ENCODE measurements at places on chromosomes 13 and 19. TPM values are rescaled to one million over a fixed set of nuclear protein-coding genes. Genes with fewer than 3 reads are reported as not detected.

DNA sequence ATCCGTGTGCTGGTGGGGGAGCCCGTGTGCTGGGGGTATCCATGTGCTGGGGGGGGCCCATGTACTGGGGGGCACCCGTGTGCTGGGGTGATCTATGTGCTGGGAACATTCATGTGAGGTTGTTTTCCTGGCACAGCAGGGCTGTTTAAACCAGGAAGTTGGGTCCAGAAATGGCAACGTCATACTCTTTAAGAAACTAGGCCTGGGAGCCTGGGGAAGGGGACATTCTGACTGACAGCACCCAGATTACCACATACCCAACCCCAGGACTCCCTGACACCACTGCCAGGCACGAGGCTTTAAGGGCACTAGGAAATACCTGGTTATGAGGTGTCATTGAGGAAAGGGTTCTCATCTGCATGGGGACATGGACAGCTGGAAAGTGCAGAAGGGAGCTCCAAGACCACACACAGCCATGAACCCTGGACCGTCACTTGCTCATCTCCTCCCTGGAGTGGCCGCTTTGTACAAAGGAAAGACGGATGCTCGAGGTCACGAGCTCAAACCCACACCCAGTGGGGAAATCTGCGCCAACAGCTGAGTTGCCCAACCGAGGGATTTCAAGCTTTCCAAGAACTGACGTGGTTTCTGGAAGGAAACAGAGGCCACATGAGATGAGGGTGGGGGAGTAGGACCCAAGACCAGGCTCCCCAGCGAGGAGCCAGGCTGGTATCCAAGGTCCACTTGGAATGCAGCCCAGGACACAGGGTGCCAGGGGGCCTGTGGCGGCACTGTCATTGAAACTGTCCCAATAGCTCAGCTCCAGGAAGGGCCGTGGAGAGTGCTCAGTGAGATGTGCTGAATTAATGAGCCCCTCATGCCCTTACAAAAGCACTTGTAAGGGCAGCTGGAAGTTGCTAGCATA is 40.9 kb downstream of the RAB20 start:
- peaks cover 21% of the 10 kb centered on the region for H3K4me1 ChIP-seq
- H3K27me3 ChIP-seq = peaks cover 8% of the 10 kb centered on the region
- H3K36me3 ChIP-seq = no peaks in the 10 kb centered on the region
- H3K27ac ChIP-seq = no peak overlapping the region
- no peak for DNase-seq
- no peak overlapping the region for H3K4me3 ChIP-seq

The ZNF625 gene
- total RNA-seq = 2.0 TPM

DNA sequence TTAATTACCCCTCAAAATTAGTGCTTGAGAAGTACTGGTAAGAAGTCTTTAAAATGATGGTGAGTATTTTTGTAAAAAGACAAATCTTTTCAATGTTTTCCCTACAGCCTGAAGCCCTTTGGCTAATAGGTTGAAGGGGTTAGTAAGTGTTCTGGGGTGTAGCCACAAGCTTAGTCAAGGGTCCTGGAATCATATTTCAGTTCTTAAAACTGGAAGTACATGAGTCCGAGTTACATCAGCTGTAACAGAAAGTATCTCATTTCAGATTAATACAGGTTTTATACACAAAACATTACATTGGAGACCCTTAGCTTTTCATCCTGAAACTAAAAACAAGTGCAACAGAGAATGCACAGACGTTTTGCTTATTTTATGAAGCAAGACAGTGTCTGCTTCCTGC is 52.7 kb upstream of the TEX29 start:
- no peaks in the 10 kb centered on the region for H3K27me3 ChIP-seq
- no peaks in the 10 kb centered on the region for H3K4me1 ChIP-seq
- H3K4me3 ChIP-seq = no peak overlapping the region
- DNase-seq = no peak
- H3K36me3 ChIP-seq = peaks cover 11% of the 10 kb centered on the region

- no peaks in the 10 kb centered on the region for H3K4me1 ChIP-seq
- no peak overlapping the region for H3K4me3 ChIP-seq
- H3K27me3 ChIP-seq = peaks cover 30% of the 10 kb centered on the region
- DNase-seq = no peak
- H3K27ac ChIP-seq = no peak overlapping the region
- H3K36me3 ChIP-seq = no peaks in the 10 kb centered on the region
These were observed 82.8 kb upstream of the MRI1 start for GRCh38 chr19:13681509-13681908.

GRCh38 chr19:1860042-1860775 is 3.2 kb downstream of the KLF16 start:
- no peaks in the 10 kb centered on the region for H3K36me3 ChIP-seq
- peak overlapping the region; percentile 55 for H3K27ac ChIP-seq
- H3K4me1 ChIP-seq = peaks cover 47% of the 10 kb centered on the region
- H3K4me3 ChIP-seq = no peak overlapping the region

The PSG4 gene
- not detected for total RNA-seq

- H3K4me3 ChIP-seq = no peak overlapping the region
- H3K36me3 ChIP-seq = peaks cover 14% of the 10 kb centered on the region
- H3K4me1 ChIP-seq = no peaks in the 10 kb centered on the region
- DNase-seq = no peak
- no peak overlapping the region for H3K27ac ChIP-seq
These were observed 71.0 kb upstream of the SLC15A1 start for GRCh38 chr13:98823442-98823841.

DNA sequence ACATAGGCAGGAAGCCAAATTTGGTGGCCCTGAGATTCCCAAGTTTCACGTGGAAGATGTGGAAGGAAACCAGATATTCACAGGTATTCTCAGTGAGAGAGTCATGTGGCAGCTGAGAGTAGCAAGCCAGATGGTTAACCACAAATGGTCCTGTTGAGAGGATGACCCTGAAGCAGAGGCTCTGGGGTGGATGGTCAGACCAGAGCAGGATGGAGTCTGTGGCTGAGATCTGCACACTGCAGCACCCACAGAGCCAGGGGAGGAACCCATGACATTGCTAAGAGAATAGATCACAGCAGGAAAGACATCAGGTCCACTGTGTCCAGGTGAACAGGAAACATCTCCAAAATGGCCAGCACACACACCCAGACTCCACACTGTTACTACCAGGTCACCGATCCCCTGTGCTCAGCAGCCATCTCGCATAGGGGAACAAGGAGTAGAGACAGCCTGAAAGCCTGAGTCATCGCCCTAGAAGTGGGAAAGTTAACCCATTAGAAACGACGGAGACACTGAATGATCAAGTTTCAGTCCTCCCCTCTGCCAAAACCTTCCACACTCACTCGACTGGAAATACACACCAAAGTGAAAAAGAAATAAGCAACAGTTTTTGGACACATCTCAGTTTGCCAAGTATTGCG is 160.0 kb downstream of the RBM26 start:
- no peak overlapping the region for H3K4me3 ChIP-seq
- H3K4me1 ChIP-seq = no peaks in the 10 kb centered on the region
- H3K27me3 ChIP-seq = peaks cover 6% of the 10 kb centered on the region
- no peak for DNase-seq

GRCh38 chr13:94713561-94714182 is 1.3 kb upstream of the SOX21 start:
- H3K4me1 ChIP-seq = peaks cover 18% of the 10 kb centered on the region
- peaks cover 5% of the 10 kb centered on the region for H3K27me3 ChIP-seq
- no peak overlapping the region for H3K4me3 ChIP-seq
- no peaks in the 10 kb centered on the region for H3K36me3 ChIP-seq
- DNase-seq = no peak
- H3K27ac ChIP-seq = no peak overlapping the region

The KLF2 gene
- 617 TPM for total RNA-seq

DNA sequence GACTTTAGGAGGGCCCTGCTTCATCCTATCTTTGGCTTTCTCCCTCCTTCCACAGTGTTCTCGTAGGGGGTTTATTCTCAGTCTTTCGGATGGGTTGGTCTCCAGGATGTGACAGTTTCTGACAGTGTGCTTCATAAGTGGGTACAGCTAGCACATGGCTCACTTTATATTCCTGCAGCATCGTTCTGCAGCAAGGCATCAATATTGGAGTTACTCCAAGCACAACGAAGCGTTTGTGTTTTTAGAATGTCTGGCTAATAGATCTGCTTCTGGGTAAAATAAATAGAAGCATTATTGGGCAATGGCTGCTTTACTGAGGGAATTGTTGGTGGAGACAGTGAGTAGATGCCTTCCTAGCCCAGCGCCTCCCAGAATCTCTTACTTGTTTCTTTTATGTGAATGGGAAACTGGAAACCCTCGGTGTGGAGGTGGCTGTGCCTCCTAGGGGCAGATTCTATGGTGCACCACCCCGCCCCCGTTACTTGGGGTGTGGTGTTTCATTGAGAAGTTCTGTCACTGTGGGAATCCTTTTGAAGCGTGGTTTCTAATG is 2.0 kb downstream of the FARP1 start:
- H3K27me3 ChIP-seq = peaks cover 36% of the 10 kb centered on the region
- no peaks in the 10 kb centered on the region for H3K36me3 ChIP-seq
- H3K4me3 ChIP-seq = no peak overlapping the region
- DNase-seq = no peak
- H3K27ac ChIP-seq = no peak overlapping the region

DNA sequence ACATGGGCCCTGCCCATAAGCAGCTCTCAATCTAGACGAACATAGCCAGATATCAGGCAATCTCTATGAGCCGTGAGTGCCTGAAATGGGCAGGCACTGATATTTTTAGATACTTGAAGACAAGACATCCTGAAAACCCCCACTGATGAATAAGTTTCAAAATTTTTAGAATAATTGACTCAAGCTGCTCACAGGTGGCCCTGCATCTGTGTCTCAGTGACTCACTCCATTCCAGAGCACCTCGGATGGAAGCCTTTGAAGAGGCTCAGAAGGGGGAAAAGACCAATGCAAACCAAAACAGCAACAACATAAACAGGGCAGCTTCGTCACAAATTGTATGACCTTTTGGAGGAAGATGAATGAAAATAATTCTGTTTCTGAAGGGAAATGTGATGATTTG is 42.8 kb upstream of the SLC46A3 start:
- H3K4me1 ChIP-seq = no peaks in the 10 kb centered on the region
- no peak for DNase-seq
- no peak overlapping the region for H3K27ac ChIP-seq
- H3K4me3 ChIP-seq = no peak overlapping the region

The ZNF296 gene
- 2.8 TPM for total RNA-seq

GRCh38 chr13:104984296-104984818 is 1551.1 kb downstream of the EFNB2 start:
- DNase-seq = peak; percentile 6
- H3K27me3 ChIP-seq = no peaks in the 10 kb centered on the region
- no peaks in the 10 kb centered on the region for H3K4me1 ChIP-seq

- H3K4me1 ChIP-seq = no peaks in the 10 kb centered on the region
- no peak overlapping the region for H3K4me3 ChIP-seq
- DNase-seq = no peak
These were observed 805.6 kb upstream of the ARGLU1 start for GRCh38 chr13:107373551-107373950.

GRCh38 chr13:37706041-37706440 is 107.5 kb upstream of the POSTN start:
- no peak for DNase-seq
- no peaks in the 10 kb centered on the region for H3K4me1 ChIP-seq
- no peak overlapping the region for H3K27ac ChIP-seq
- H3K27me3 ChIP-seq = no peaks in the 10 kb centered on the region
- H3K36me3 ChIP-seq = no peaks in the 10 kb centered on the region
- no peak overlapping the region for H3K4me3 ChIP-seq

The MEDAG gene
- not detected for total RNA-seq

The ZNF417 gene
- 39.7 TPM for total RNA-seq

- DNase-seq = no peak
- H3K4me3 ChIP-seq = no peak overlapping the region
- no peaks in the 10 kb centered on the region for H3K27me3 ChIP-seq
- H3K4me1 ChIP-seq = no peaks in the 10 kb centered on the region
- no peaks in the 10 kb centered on the region for H3K36me3 ChIP-seq
- no peak overlapping the region for H3K27ac ChIP-seq
These were observed 80.5 kb downstream of the MBNL2 start for GRCh38 chr13:97302611-97303010.

The C5AR1 gene
- 2.2 TPM for total RNA-seq

- H3K4me3 ChIP-seq = no peak overlapping the region
- no peaks in the 10 kb centered on the region for H3K36me3 ChIP-seq
- no peak for DNase-seq
- H3K4me1 ChIP-seq = peaks cover 55% of the 10 kb centered on the region
- peaks cover 9% of the 10 kb centered on the region for H3K27me3 ChIP-seq
- no peak overlapping the region for H3K27ac ChIP-seq
These were observed 89.8 kb downstream of the GNG7 start for GRCh38 chr19:2612619-2613249.

- H3K27ac ChIP-seq = no peak overlapping the region
- no peak overlapping the region for H3K4me3 ChIP-seq
- peaks cover 13% of the 10 kb centered on the region for H3K4me1 ChIP-seq
- no peak for DNase-seq
These were observed 55.7 kb downstream of the SPATA13 start for GRCh38 chr13:24216176-24216575.

GRCh38 chr19:16077984-16078758 is 1.9 kb downstream of the TPM4 start:
- H3K27ac ChIP-seq = peak overlapping the region; percentile 78
- no peaks in the 10 kb centered on the region for H3K27me3 ChIP-seq
- H3K36me3 ChIP-seq = peaks cover 7% of the 10 kb centered on the region

GRCh38 chr13:33116321-33117010 is 100.2 kb downstream of the KL start:
- no peak overlapping the region for H3K27ac ChIP-seq
- no peaks in the 10 kb centered on the region for H3K36me3 ChIP-seq

The PTPRS gene
- 4.1 TPM for total RNA-seq

The SHANK1 gene
- total RNA-seq = 0.32 TPM

The KLK10 gene
- total RNA-seq = not detected

The PRODH2 gene
- total RNA-seq = not detected

DNA sequence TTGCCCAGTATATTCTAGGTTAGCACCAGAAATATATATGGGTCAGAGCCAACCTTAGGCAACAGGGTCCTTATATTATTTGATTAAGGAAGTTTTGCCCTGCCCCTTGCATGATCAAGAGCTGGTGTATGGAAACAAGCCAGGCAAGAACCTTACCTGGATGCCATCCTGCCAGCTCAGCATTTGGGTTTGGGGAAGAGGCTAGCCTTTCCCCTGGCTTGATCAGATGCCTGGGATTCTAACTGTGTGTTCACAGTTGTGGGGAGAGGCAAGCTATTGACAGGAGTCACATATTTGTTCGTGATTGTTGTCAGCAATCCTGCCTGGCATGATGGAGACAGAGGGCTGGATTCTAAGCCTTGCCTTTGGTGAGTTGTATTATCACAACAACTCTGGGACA is 260.0 kb upstream of the DACH1 start:
- no peaks in the 10 kb centered on the region for H3K4me1 ChIP-seq
- no peak overlapping the region for H3K27ac ChIP-seq
- no peaks in the 10 kb centered on the region for H3K36me3 ChIP-seq
- DNase-seq = no peak

DNA sequence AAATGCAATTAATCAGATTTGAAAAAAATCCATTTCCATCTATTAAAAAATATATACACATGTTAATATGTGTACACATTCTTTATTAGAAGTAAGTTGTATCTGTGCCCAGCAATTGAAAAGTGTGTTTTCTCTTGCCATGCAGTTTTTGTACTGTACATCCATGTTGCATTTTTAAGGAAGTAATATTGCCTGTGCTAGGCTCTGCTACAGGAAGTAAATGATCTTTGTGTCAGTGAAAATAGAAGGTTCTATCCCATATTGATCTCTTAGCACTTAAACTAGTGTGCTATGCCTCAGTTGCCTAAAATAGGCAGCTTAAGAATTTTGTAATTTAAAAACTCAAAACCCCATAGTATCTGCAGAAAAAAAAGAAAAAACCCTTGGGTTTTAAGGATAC is 122.5 kb downstream of the CDK8 start:
- DNase-seq = no peak
- H3K27ac ChIP-seq = no peak overlapping the region
- H3K36me3 ChIP-seq = no peaks in the 10 kb centered on the region

- H3K4me1 ChIP-seq = no peaks in the 10 kb centered on the region
- H3K4me3 ChIP-seq = no peak overlapping the region
- H3K27ac ChIP-seq = no peak overlapping the region
- DNase-seq = no peak
These were observed 7.1 kb downstream of the DGKH start for GRCh38 chr13:42055500-42056085.

The SLC25A23 gene
- 25.5 TPM for total RNA-seq

All from T-cell (primary cell).